ENCODE measurements at places on chromosomes 1 and 21.

GRCh38 chr1:207996636-207997035 is 85.7 kb upstream of the CD34 start:
- no peak for DNase-seq

DNA sequence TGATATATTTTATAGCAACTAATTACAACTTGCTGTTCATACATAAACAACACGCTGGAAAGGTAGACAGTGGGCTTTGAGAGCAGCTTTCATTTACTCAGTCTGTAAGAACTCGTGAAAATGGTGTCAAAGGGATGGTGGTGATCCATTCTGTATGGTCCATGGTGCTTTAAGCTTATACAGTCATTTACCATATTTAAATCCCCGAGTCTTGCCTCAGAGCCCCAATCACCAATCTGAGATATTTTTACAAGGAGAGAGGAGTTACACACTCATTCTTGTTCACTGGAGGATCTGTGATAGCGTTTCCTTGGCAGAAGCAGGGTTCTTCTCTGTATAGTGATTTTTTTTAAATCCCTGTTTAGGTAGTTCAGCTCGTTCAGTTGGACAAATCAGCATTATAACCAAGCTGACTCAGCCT is 694.6 kb downstream of the USP25 start:
- no peak for DNase-seq

GRCh38 chr1:147611021-147611426 is 59.3 kb downstream of the ACP6 start:
- DNase-seq = no peak

DNA sequence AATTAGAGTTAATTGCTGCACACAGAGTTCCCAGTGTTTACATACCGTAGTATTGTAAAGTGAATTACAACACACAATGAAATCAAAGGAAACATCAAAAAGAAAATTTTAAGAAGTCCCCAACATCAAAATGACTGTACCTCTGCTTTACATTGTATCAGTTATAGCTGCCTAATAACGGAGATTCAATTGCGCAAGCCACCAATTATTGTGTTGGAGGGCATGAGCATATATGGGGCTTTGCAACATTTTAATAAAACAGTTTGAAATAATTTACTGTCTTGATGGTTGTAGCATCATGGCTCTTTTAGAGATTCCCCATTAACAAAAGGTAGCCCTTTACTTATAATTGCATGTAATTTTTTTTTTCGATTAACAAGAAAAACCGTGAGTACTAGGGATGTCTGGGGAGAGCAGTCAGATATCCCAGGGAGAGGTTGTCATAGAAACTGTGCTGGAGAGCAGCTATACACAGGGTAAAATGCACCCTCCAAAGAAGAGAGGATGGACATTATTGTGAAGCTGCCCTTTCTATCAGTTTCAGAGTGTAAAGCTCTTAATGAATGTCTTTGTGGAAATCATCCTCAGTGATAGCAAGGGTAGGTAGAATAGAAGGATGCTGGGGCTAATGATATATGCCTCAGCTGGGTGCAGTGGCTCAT is 55.9 kb upstream of the BTG3 start:
- no peak for DNase-seq

- peak; percentile 82 for DNase-seq
Measured at GRCh38 chr1:234499119-234499942, 20.4 kb upstream of the TARBP1 start.

- no peak for DNase-seq
Measured at GRCh38 chr1:46199233-46199749, 1.1 kb upstream of the POMGNT1 start.

- DNase-seq = no peak
Measured at GRCh38 chr1:3135744-3136455, 66.9 kb downstream of the PRDM16 start.

GRCh38 chr1:227786673-227787512 is 28.6 kb upstream of the PRSS38 start:
- no peak for DNase-seq

- no peak for DNase-seq
Measured at GRCh38 chr1:205927247-205927646, 16.0 kb downstream of the SLC26A9 start.

- no peak for DNase-seq
Measured at GRCh38 chr1:156149374-156150332, 3.7 kb upstream of the SEMA4A start.

DNA sequence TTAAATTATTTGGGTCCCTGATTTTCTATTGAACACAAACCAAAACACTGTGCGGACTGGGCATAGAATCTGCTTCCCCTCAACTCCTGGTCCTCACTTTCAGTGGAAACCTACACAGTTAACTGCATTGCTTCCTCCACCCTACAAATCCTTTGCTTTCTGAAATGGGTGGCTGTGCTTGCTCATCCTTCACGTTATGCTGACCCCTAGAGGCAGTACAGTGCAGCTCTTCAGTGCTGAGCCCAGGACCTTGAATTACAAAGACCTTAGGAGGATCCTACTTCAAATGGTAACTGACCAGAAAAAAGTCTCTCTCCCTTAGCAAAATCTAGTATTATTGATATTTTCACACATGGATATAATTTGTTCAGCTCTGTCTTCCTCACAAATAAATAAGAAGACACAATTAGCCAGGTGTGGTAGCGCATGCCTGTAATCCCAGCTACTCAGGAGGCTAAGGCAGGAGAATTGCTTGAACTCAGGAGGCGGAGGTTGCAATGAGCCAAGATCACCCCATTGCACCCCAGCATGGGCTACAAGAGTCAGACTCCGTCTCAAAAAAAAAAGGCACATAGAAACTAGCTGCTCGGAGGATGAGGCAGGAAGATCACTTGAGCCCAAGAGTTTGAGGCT is 63.4 kb upstream of the L1TD1 start:
- peak; percentile 10 for DNase-seq

DNA sequence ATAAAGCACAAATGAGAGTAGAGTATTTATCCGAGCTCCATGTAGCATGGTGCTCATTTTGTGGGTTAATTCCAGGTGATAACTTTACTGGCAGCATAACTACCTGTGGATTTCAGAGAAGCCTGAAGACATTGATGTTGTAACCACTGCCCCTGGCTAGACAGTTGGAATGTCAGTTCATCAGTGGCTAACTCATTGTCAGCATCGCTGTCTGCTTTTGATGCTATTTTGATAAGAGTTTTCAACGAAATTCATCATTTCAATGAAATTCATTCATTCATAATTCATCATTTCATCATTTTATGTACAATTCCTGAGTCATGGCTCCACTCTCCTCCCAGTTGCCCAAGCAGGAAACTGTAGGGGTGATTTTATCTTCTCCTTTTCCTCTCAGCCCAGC is 34.4 kb downstream of the HSD3B1 start:
- DNase-seq = no peak

DNA sequence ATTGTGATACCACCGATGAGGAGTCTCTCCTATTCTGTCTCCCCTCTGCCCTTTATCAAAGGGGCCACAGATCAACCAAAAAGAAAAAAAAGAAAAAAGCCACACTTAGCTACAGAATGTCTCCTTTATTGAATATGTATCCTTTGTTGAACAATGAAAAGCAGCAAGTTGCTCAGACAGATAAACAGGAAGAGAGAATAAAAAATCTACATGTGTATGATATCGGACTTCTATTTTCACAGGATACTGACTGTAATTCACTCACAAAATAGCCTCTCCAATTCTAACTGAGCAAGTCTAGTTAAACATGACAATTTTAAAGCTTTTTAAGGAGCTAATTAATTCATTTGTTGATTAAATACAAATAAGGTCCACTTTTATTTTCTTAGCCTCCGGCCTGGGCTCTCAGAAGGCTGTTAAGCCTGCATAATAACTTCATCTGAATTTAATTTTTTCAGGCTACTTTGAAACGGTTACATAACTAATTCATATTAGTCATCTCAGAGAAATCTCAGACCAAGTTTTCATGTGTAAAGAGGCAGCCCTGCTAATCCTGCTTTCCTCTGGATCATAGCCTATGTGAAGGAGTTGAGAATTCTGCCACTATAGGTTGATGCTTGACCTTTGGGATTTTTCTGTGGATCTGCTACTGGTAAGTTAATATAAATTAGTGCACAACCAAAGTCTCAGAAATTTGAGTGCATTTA is 304.1 kb upstream of the NR5A2 start:
- no peak for DNase-seq

GRCh38 chr1:80293818-80294217 is 1287.3 kb upstream of the ADGRL4 start:
- DNase-seq = no peak

- no peak for DNase-seq
Measured at GRCh38 chr1:196584696-196585095, 23.5 kb downstream of the KCNT2 start.

DNA sequence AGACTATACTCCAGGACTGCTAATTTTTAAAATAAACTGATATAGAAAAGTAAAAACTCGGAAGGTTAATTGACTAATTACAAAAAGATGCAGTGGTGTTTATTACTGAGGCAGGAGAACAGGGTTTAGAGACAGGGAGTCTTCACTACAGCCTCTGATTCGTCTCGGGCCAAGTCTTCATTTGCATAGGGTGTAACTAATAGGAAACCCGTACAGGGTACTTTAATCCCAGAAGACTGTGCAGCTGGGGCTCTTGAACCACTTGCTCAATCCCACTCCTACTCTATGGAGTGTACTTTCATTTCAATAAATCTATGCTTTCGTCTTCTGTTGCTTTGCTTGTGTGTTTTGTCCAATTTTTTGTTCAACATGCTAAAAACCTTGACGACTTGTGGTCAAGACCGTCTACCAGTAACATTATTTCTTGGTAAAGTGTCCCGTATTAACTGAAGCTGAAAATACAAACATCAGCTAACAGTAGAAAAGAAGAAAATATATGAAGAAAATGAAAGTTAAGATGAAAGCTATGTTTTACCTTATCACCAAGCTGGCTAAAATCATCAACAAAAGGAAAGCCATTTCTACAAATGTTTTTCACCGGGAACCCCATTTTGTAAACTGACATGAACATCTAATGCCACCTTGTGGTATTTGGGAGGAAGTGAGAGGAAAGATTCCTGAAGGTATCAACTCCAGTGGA is 8.0 kb downstream of the SDHB start:
- no peak for DNase-seq

GRCh38 chr1:118177998-118178397 is 7.0 kb downstream of the SPAG17 start:
- no peak for DNase-seq

DNA sequence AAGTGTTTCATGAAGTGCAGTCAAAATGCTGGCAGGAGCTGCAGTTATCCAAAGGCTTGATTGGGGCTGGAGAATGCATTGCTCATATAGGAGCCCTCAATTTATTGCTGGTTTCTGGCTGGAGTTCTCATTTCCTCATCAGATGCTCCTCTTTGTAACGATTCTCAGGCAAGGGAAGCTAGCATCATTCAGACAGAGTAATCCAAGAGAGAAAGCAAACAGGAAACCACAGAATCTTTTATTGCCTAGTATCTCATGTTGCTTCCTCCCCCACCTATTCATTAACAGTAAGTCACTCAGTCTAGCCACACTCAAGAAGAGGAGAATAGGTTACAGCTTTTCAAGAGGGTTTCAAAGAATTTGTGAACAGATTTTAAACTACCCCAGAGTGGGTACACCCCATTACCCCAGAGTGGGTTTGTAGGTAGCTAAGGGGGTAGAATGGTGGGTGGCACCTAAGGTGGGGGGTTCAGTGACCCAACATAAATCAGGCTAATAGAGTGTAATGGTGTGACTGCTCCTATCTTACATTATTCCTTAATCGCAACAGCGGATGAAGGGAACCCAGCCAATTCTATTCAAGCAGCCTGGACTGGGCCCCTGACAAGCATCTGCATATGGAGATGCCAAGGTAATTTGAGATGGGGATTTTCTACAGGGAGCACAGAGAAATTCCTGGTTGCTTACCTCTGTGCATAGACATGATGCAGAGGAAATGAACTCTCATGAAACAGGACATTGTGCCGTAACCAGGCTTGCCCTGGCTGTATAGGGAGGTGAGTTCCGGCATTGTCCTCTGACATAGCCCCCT is 67.1 kb downstream of the KCNJ15 start:
- no peak for DNase-seq

DNA sequence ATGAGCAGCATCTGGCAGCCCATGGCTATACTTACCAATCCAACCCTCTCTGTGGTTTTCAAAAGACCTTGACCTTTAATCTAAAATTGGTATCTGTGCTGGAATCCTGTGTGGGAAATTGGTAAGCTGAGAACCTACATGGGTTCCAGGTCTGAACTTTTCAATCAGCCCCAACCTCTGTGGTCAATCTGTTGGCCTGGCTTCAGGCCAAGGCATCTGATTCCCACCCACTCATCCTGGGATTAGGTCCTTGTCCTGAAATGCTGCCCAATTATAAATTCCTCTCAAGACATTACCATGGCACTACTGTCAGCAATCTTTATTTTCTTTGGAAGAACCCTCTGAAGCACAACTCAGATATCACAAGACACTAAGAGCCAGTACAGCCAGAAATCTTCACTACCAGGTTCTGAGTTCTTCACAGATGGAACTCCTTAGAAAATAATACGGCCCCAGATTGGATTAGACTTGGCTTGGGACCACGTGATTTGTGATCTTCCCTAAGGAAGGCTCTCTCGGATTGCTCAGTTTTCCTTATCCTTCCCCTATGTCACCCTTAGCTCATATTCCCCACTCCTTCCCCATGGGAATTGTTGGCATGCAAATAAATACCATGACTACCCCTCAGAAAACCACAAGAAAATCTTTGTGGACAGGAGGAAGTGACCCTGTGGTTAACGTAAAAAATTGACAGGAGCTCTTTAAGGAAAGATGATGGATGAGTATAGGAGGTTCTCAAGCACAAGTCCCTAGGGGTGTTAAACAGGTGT is 207.9 kb upstream of the ST6GALNAC5 start:
- DNase-seq = no peak

- DNase-seq = no peak
Measured at GRCh38 chr1:17020502-17020901, 8.8 kb upstream of the ATP13A2 start.

GRCh38 chr1:28258628-28259251 is 578 bp upstream of the SESN2 start:
- no peak for DNase-seq

GRCh38 chr1:33895976-33896375 is 32.1 kb downstream of the HMGB4 start:
- no peak for DNase-seq

DNA sequence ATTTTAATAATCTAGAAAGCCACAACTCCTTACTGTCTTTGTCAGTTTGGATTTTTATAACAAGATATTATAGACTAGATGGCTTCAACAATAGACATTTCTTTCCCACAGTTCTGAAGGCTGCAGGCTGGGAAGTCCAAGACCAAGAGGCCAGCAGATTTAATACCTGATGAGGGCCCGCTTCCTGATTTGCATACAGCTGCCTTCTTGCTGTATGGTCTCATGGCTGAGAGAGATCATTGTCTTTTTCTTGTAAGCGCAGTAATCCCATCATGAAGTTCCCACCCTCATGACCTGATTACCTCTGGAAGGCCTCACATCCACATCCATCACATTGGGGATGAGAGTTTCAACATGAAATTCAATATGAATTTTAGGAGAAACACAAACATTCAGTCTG is 9.8 kb downstream of the RPS6KC1 start:
- DNase-seq = no peak

GRCh38 chr1:4856396-4856795 is 202.0 kb downstream of the AJAP1 start:
- no peak for DNase-seq

GRCh38 chr1:54610048-54610447 is 13.3 kb downstream of the FAM151A start:
- DNase-seq = no peak

GRCh38 chr1:9767964-9768668 is 55.6 kb downstream of the CLSTN1 start:
- DNase-seq = no peak
